Activated CD8-positive, alpha-beta memory T cell treated with anti-CD3 and anti-CD28 coated beads, Interleukin-2, amount 50 U/mL, for 48 hours (primary cell): ENCODE measurements at places on chromosomes 5 and 9.

- no peak for DNase-seq
Observed at GRCh38 chr9:110088099-110088498, 119.9 kb downstream of the C9orf152 start.

GRCh38 chr9:35308316-35308715, 146.5 kb downstream of the UNC13B start:
- no peak for DNase-seq

DNA sequence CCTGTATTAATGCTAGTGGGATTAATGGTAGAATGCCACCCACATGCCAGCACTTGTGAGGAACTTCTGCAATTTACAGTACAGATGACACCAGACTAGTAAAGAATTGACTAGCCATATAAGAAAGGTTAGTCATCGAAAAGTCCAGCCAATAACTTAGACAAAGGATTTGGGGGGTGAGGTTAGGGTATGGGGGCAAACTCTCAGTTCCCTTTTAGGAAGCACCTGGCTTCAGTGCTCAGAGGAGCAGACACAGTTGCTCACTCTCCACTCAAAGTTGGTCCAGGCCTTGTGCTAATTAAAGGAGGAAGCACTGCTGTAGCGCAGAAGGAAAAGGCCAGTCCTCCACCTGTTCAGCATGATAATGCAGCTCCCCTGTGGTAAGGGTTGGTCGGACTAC, 25.2 kb downstream of the TGFBR1 start:
- DNase-seq = no peak

DNA sequence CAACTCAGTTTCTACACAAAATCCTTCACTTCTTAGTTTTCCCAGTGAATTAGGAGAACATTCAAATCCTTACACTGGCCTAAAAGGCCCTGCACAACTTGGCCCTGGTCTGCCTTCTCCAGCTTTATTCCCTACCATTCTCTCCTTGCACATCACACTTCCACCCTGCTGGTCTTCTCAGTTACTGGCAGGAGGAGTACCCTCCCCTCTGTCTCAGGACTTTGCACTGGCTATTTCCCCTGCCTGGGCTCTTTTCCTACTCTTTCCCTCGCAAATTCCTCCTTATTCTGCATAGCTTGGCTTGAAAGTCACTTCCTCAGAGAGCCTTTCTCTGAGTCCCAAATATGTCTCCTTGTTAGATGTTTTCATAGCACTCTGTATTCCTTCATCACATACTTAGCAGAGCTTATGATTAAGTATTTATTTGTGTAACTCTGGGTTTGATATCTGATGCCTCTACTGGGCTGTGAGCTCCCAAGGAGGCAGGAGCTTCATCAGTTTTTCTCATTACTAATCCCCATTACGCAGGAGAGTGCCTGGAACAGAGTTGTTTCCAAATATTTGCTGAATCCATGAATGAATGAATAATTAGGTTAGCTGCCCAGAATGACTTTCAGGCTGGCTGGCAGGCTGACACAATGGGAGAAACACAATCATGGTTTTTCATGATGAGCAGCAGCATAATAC, 159.8 kb upstream of the KLF9 start:
- DNase-seq = no peak

DNA sequence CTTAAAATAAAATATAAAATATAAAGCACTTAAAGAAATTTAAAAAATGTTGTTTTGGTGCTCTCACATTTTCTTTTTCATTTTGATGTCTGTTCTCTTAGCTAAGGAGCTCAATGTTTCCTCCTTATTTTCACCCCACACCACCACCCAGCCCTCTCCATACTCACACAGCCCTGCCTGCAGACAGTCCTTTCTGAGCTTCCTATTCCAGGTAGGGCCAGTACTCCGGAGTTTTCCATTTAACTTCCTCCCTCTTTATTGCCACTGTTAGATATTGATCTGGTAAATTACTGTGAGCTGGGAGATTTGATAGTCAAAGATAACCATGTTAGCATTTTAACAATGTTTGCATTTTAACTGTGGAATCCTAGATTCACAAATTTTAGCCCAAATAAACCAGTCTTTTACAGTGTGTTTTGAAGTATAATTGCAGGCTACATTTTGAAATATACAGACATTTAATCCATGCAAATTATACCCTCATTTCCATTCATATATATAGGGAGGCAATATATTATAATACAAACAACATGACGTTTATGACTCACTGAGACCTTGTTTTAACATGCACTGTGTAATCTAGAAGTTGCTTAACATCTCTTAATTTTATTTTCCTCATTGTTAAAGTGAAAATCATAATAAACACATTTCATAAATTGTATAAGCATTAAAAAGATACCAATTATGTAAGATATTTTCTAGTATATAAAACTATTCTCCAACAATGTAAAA, 927.1 kb downstream of the NR2F1-AS1 start:
- DNase-seq = no peak

DNA sequence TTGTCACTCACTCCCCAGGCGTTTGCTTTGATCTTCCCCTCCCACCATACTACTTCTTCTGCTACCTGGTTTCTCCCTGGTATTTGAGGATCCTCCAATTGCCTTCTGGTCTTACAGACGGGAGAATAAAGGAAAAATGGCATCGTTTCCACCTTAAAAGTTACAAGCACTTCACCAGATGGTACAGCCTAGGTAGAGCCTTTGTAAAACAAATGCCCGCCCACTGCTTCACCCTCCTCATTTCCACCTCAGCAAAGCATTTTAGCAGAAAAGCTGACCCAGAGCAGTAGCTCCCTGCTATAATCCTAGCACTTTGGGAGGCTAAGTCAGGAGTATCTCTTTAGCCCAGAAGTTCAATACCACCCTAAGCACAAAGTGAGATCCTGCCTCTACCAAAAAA, 5.1 kb upstream of the ANXA2R start:
- DNase-seq = no peak

DNA sequence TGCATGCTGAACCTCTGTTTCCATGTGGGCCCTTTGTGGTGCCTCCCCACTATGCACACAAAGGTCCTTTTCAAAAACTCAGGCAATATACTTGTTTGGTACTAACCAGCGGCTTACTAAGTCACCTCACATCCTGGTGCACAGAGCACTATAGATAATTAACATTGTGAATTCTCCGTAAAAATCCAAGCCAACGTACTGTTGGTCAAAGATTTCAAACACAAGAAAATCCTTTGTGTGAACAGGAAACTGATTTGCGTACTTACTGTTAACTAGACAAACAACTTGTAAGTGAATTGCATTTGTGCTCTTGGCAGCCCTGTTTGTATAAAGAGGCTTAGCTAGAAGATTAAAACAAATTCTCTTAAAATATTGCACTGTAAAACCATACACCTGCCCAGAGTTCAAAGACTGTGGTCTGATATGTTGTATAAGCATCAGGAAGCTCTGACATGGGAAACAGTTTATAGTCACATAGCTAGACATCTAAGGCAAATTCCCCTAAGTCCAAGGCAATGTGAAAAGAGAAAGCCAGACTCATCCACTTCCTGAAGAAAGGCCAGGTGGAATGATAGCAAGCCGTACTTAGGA, 125.0 kb upstream of the SLC12A2 start:
- no peak for DNase-seq

DNA sequence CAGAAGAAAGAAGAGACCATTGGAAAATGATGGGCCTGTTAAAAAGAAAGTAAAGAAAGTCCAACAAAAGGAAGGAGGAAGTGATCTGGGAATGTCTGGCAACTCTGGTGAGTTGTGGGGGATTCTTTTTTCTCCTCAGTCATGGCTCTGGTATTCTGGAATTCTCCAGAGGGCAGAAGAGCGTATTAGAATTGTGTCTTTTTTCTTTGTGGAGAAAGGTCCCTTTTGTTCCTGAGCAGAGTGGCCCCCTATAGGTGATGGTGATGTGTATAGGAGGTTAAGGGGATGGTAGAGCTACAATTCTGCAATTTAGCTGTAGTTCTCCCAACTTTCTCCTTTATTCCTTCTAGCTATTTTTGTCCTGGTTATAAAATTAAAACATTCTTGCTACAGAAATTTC, 1.6 kb upstream of the DHFR start:
- no peak for DNase-seq

DNA sequence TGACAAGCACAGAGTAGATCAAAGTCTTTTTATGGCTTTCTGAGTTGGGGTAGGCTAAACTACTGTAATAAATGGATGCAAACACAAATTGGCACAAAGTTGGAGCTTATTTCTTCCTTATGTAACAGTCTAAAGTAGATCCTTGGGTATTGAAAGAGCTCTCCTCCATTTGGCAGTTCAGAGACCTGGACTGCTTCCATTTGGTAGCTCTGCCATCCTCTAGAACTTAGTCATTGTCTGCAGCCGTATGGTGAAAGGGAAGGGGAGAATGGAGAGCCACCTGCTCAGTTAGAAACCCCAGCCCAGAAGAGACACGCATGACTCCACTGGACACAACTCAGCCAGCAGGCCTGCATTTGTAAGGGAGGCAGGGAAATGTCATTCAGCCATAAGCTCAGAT, 345.0 kb downstream of the DMAC1 start:
- DNase-seq = no peak

DNA sequence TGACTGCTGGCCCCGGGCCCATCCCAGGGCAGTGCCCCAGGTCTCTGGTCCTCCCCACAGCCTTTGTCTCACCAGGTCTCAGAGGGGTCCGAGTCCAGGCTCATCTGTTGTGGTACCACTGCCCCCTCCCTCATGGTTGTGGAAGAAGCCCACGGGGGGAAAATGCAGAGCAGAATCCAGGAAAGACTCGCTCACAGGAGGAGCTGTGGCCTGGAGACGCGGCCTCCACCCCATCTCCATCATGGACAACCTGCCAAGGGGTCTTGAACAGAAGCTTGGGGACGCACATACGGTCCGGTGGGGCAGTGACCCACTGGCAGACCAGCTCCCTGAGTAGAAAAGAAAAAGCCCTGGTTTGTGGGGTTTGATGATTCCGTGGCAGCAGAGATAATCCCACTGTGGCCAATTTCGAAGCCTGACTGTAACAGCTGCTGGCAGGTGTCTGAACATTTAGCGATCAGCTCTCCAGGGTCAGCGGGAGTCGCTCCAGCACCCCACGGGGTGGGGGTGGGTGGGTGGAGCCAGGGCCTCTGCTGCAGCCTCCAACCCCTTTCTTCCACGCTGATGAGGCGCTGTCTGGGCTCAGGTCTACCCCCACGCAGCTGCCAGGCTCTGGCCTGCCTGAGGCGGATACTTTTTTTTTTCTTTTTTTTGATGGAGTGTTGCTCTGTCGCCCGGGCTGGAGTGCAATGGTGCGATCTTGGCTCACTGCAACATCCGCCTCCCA, 1.9 kb upstream of the GRIN1 start:
- no peak for DNase-seq

DNA sequence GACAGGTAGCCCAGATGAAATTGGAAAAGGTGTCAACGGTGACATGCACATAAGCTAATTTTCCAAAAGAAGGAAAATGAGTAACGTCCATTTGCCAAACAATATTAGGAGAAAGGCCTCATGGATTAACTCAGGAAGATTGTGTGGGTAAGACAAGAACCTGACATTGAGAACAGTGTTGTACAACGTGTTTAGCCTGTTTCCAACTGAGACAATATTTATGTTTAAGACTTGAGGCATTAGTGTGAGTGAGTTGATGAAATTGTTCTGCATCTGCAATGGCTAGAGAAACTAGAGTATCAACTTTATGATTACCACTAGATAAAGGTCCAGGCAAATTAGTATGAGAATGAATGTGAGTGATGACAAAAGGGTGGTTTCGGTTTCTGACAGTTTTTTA, 191.3 kb upstream of the RAI14 start:
- DNase-seq = no peak

- DNase-seq = no peak
Observed at GRCh38 chr9:133104718-133105460, 16.2 kb downstream of the RALGDS start.

DNA sequence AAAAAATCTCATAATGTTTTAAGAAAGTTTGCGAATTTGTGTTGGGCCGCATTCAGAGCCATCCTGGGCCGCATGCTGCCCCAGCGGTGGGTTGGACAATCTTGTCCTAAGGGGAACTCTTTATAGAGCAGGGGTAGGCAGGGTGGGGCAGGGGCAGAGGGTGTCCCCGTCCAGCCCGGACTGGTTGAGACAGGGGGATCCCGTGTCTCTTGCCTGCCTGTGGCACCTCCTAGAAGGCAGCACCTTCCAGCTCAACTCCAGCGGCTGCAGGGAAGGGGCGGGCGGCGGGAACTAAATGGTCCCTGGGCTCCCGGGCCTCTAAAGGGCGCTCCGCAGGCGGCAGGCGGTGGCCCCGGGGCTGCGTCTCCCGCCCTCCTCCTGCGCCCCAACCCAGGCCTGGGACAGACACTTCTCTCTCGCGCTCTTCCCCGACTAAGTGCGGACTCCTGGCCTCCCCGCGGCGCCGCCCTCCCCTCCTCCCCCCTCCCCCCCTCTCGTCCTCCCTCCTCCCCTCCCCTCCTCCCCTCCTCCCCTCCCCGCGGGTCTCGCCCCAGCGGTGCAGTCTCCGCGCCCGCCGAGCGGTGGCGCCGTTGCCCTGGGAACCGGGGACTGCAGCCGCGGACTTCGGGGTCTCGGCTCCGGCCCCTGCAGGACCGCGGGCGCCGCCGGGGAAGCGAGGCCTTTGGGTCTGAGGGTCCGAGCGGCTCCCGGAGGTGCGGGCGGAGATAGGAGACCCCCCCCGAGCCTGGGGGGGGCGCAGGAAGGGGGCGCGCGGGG, 132.6 kb downstream of the MRPL36 start:
- DNase-seq = peak; percentile 88

- DNase-seq = peak; percentile 33
Observed at GRCh38 chr5:579746-580366, 32.3 kb upstream of the CEP72 start.

DNA sequence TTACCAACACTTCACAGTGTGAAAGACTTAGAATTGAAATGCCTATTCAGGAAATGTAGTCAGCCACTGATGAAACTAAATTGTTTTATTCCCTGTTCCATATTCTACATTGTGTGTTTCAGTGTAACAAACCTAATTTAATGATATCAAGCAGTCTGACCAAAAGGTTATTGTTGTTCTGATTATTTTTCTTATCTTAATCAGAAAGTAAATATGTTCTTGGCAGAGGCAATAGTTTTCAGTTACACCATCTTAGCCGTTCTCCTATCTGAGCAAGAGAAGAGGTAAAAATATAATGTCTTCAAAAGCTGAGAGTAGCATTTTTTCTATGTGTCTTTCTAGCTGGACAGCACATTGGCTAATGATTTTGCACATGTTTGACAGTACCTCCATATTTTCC, 17.1 kb downstream of the CDC26 start:
- no peak for DNase-seq

DNA sequence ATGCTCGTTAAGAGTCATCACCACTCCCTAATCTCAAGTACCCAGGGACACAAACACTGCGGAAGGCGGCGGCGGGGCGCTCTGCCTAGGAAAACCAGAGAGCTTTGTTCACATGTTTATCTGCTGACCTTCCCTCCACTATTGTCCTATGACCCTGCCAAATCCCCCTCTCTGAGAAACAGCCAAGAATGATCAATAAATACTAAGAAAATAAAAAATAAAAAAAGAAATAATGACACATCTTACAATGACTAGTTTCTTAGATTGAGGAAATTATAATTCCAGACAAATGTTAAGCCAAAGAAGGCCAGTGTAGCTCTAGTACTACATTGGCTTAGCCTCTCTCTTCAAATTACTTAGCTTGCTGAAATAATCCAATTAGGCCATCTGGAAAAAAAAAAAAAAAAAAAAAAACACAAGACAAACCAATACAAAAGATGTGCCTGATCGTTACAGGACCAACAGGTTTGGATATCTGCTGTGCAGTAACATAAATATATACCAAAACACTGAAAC, 58.0 kb downstream of the ANXA2R start:
- no peak for DNase-seq

- no peak for DNase-seq
Observed at GRCh38 chr5:58117542-58117941, 342.3 kb downstream of the PLK2 start.

GRCh38 chr9:71690689-71691435, 77.5 kb downstream of the CEMIP2 start:
- no peak for DNase-seq
